ENCODE measurements at places on chromosomes 3 and 15.

GRCh38 chr3:127587876-127588275 is 2.7 kb downstream of the TPRA1 start:
- DNase-seq = no peak

DNA sequence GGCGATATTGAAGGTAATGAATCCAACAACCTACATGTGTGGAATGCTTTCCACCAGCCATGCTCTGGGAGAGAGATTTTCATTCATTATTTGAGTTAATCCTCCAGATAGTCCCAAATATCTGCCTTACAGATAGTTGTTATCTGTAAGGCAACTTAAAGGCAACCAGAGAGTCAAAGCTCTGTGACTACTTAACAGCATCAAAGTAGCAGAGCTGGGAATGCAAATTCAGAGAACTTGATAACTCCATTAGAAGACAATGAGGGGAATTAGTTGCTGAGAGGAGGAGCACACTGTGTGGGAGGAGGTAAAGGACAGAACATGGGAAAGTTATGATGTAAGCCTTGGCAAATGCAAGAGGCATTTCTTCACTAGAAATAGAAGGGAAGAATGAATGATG is 10.5 kb upstream of the CRBN start:
- DNase-seq = no peak

- peak; percentile 90 for DNase-seq
These were observed 38.2 kb downstream of the PCSK6 start for GRCh38 chr15:101451266-101451799.

DNA sequence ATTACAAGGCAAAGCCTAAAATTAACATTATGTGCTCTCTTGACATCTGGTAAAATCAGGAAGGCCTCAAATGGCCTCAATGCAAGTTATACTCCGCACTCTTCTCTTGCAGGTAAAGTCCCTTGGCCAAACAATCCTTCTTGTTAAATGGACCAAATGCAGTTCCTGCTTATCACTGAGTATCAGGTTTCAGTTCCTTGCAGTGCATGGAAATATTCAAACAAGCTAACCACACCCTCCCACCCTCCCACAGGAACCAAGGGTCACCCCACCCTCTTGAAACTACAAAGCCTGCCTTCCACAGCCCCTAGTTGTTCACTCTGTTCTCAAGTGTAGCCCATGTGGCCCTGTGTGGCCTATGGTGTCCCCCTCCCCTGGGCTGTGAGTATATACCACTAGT is 171.9 kb upstream of the CADPS start:
- no peak for DNase-seq

DNA sequence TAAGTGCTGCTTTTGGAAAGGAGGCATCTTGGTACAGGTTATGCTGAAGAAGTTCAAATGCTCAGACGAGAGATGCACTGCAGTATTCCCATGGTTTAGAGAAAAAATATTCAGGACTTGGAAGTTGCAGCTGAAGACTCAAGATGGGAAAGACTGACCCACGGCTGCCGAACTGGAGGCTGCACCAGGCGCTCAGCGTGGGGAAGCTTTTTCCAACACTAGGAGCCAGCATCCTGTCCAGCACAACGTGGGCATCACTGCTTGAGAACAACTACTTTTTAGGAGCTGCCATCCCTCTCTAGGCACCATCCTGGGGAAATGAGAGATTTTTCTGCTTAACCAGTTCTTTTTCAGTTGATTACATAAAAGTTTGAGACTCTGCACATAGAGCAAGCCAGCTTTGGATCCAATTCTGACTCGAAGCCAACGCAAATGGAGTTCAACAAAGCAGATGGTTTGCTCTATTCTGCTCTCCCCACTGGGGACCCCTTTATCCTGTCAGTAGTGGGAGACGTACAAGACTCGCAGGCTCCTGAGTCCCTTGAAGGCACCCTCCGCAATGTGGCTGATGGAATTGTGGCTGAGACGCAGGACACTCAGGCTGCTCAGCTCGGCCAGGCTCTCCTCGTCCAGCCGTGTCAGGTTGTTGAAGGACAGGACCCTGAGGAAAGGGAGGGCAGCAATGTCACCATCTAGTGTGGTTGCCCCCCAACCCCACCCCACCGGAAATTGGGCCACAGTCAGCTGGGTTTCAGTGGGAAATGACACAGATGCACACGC is 93.8 kb downstream of the LRIG1 start:
- DNase-seq = peak; percentile 49

All from right hindlimb (tissue), 1 donor.